MV-4-11 (cell line): ENCODE measurements at places on chromosomes 13 and 19.
A peak's percentile ranks its signal among the peaks of the same experiment; 100 is the strongest.

GRCh38 chr13:98461486-98462240 is 115.2 kb downstream of the STK24 start:
- no peak for DNase-seq

GRCh38 chr13:79642596-79642995 is 161.6 kb downstream of the NDFIP2 start:
- no peak for DNase-seq

- no peak for DNase-seq
These were observed 436.7 kb upstream of the ZNF507 start for GRCh38 chr19:31908496-31909225.

DNA sequence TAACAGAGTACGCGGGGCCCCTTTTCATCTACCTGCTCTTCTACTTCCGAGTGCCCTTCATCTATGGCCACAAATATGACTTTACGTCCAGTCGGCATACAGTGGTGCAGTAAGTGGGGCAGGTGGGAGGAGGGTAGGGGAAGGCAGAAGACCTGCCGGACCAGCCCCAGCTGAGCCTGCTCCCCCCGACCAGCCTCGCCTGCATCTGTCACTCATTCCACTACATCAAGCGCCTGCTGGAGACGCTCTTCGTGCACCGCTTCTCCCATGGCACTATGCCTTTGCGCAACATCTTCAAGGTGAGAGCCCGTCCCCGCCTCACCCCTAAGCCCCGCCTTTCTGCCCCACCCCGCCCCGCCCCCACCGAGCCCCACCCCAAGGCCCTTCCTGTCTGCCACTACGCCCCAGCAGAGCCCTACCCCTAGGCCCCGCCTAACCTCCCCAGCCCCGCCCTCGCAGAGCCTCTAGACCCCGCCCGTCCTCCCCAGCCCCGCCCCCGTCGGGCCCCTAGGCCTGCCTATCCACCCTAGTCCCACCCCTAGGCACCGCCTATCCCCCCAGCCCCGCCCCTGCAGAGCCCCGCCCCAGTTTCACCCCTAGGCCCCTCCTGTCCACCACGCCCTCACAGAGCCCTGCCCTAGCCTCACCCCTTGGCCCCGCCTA is 7.7 kb downstream of the NDUFB7 start:
- no peak for DNase-seq

DNA sequence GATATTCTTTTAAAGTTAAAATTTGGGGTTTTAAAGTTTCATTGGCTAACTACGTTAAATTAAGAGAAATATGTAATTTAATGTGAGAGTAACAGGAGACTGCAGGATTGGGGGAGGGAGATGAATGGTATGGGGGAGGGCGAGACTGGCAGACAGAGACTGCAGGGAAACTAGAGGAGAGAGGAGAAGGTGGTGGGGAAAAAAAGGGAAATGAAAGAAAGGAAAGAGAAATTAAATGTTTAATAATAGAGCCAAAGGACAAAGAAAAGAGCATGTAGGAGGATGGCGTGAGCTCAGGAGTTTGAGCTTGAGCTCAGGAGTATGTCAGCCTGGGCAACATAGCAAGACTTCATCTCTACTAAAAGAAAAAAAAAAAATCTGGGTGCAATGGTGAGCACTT is 115.9 kb downstream of the RFC3 start:
- DNase-seq, result peak; percentile 1

DNA sequence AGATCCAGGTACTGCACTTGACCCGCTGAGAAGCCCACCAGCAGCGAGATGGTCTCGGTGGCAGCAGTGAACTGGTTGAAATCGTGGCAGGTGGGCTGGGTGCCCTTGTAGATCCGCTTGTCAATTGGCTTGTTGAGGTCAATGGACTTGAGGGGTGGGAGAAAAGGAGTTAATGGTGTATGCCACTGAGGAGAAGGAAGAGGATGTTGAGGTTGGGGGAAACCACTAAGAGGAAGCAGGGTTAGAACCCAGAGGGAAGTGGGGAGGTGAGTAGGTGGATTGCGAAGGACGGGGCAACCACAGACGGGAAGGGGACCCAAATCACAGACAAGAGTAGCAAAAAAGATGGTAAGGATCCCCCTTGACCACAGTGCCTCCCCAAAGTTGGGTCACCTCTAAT is 1.7 kb downstream of the DMWD start:
- DNase-seq, result peak; percentile 97

DNA sequence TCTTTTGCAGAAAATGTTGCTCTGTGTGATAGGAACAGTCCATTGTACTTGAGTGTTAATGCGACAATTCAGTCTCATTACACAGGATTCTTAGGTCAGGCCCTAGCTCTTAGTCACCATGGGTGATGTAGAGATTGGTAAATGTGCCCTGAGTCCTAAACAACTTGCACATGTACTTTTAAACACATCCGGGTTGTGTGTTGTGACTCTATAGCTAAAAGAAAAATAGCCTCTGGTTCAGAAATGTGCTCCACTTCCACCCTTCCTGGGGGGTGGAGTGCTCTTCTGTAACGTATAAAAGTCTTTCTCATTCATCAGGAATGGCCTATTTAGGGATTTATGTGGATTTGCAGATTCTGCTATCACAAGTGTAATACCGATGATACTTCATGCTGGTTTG is 5.2 kb downstream of the SPATA13 start:
- no peak for DNase-seq

DNA sequence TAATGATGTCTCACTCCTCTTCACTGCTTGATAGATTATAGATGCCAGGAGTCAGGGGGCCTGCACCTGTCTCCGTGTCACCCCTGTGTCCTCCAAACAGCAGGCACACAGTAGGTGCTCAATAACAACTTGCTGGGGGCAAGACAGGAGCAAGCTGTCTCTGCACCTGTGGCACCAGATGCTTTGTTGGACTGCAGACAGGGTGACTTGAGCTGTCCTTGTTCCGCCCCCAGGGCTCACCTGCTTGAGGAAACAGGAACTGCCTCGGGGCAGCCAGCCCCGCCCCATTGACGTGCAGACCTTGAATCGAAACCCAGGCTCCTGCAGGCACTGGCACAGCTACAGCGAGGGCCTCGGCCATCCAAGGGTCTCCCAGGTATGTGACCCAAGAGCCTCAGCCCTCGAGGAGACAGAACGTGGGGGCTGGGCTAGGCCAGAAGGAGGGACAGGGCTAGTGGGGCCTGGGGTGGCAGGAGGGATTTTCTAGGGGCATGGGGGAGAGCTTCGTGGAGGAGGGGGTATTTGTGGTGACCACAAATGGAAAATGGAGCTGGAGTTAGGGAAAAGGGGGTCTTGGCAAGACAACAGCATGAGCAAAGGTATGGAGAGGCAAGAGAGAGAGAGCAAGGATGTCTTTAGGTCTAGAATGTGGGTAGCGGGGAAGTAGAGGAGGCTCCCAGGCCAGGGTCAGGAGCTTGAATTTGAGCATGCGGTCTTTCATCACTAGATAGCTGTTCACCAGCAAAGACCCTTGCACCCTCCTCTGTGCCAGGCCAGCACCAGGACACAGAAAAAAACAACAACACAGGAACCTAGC is at the start of gene HSH2D:
Gene HSH2D, plus strand, starts transcription at position 287 of the 817 bp plus-strand sequence. CDS start 5,066 bp downstream, outside the sequence.
- DNase-seq, result peak; percentile 45

DNA sequence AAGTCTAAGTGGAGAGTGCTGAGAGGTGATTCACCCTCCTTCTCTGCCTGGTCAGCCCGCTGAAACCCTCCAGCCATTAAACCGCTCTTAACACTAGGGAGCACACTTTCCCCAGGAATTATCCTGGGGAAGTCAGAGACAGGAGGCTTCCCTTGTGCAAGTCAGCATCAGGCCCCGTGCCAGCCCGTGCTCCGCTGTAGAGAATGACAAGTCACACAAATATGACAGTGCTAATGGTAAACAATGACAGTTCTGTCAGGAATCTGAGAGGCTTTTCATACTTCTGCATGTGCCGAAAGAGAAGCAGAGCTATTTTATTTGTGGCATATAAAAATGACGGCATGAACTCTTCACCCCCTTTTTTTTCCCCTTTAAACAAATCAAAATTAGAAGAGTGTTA is 816.9 kb upstream of the SLC10A2 start:
- DNase-seq, result peak; percentile 3

DNA sequence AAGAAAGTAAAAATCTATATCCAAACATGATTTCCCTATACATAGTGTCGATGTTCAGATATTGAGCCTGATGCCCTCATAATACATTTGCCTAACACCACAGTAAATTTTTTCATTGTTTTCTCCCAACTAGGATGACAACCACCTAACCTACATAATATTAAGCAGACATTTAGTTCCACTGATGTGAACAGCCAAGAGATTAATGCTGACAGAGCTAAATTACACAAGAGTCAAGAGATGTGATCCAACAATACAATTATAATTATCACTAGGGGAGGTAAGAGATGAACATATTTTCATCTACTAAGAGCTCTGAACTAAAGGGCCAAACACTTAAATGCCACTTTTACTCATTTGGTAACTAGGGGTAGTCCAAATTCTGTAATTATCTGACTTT is 145.9 kb downstream of the DACH1 start:
- no peak for DNase-seq

DNA sequence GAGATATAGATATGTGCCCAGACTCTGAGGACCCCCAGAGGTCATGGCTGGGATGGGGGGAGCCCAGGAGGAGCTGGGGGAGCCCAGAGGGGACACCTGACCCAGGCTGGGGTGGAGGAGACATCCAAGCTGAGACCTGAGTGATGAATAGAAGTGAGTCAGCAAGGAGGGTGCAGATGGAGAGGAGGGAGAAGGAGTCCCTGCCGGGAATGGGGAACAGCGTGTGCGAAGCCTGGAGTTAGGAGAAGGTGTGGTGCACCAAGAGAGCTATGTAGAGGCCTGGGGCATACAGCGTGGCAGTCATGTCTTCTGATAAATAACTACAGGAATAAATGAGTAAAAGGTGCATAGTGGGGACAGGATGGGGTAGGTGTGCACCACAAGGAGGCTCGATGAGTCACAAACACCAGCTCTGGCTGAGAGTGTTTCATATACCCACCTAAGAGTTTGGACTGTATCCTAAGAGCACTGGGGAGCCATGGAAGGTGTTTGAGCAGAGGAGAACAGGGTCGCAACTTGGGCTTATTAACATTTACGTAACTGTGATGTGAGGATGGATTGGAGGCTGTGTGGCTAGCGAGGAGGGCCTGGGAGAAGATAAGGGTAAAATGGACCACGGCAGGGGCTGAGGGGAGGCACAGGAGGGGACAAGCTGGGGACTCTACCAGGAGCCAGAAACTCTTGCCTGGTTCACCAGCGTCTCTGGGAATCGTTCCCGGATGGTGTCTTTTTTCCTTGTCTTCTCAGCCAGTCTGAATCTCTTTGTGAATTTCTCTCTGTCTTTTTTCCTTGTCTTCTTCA is 1.4 kb downstream of the CEACAM18 start:
- DNase-seq, result no peak

GRCh38 chr19:51015691-51016267 is 3.7 kb downstream of the KLK10 start:
- no peak for DNase-seq

DNA sequence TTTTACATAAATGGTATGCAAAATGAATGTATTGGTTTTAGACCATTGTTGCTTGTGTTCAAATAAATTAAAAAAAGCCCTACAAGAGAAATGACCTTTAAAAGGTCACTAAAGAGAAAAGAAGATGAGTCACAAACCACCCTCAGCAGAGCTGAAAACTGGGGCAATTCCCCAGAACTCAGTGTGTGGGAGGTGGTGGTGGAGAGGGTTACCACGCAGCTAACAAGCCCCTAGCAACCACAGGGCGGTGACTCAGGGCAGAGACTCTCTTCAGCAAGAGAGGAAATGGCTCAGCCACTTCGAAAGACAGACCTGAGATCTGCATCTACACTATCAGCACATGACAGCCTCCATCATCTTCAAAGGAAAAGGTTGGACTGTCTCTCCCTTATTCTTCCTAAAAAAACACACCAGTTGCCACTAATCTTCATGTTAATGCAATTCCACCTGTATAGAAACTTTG is 29.4 kb upstream of the NDFIP2 start:
- peak; percentile 97 for DNase-seq

DNA sequence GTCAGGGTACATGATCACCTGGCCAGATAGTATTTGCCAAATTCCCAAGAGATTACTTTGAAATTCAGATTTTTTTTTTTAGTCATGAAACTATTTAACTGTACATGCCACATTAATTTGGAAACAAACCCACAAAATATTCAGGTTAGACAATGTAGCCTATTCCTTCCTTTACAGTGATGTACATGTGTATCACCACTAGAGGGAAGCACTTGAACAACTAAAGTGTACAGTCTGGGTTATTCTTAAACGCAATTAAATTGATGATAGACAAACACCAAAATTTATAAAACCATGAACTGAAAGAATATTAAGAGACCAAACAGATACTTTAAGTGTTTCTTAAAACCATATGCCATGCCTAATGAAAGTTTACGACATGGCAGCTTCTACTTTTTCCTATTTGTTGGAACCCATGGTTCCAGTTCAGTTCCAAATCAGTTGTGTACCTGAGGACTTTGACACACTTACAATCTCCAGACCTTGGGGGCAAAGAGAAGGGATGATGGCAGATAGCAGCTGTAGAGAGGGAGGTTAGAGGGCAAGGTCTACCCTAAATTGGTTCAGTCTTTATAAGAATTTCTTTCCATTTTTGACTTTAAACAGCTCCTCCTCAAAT is 52.8 kb downstream of the TNFSF13B start:
- DNase-seq, result peak; percentile 38

DNA sequence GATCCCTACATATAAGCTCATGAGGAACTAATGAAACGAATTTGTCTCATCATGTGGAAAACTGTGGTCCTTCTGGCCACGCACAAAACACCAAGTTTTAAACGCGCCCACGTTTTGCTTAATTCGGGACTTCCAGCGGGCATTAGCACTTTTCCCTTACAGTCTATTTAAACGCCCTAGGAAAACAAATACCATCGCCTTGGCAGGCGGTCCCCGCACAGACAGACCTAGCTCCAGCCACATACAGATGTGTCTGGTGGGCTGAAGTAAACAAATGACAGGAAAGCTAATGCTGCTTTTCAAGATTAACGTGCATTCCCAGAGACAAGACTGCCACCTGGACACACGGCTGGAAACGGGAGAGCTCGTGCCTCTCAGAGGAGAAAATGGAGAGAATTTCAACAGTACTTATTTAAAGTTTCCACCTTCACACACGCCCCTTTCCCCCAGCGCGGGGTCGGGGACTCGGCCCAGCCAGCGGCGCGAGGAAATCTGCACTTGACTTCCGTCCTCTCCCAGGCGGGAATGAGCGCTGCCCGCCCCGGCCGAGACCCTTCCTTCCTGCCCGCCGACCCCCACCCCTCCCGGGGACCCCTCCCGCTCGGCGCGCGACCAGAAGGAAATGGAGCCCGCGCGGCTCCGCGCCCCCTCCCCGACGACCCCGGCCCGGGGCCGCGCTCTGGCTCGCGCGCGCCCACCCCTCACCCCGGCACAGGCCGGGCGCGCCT is 931 bp downstream of the USP12 start:
- DNase-seq, result no peak

DNA sequence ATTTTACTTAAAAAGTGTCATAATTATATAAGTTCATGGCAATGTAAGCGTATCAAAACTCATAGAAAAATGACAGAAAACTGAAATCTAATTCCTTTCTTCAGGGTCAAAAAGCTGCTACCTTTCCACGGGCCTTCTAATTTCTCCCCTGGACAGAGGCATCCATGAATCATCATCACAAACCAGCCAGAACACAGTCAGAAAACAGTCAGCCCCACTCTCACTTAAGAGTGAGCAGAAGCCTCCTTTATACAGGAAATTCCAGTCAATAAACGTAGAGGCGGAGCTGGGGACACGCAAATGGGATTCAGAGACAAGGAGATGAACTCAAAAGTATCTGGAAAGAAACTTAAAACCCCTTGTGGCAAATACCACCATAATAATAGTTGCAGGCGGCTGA is 54.2 kb upstream of the ABCC4 start:
- DNase-seq, result no peak
